ENCODE measurements at places on chromosomes 11 and 22. TPM values are rescaled to one million over a fixed set of nuclear protein-coding genes. Genes with fewer than 3 reads are reported as not detected.

DNA sequence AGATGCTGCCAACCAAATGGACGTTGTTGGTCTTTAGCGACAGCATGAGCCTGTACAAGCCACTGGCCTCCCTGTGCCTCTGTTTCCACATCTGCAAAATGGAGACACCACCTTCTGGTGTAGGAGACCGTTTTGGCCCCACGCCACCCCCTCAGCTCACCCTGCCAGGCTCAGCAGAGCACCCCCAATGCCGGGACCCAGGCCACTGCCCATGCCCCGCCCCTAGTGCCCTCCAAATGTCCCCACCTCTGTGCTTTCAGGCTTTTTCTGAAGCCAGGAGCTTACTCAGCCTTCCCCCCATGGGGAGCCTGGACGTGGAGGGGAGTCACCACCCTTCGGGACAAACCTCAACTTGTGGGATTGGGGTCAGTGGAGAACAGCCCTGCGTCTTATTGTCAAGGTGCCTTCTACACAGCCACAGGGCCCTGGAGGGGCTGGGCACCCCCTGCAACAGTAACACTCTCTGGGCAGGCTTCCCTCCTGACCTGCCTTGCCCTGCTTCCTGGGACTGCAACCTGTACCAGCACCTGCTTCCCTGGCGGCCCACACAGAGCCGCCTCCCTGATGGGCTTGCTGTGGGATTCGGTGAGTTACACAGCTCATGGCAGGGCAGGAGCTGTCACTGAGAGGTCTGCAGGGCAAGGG is 24.6 kb upstream of the RTL6 start:
- DNase-seq, result no peak

DNA sequence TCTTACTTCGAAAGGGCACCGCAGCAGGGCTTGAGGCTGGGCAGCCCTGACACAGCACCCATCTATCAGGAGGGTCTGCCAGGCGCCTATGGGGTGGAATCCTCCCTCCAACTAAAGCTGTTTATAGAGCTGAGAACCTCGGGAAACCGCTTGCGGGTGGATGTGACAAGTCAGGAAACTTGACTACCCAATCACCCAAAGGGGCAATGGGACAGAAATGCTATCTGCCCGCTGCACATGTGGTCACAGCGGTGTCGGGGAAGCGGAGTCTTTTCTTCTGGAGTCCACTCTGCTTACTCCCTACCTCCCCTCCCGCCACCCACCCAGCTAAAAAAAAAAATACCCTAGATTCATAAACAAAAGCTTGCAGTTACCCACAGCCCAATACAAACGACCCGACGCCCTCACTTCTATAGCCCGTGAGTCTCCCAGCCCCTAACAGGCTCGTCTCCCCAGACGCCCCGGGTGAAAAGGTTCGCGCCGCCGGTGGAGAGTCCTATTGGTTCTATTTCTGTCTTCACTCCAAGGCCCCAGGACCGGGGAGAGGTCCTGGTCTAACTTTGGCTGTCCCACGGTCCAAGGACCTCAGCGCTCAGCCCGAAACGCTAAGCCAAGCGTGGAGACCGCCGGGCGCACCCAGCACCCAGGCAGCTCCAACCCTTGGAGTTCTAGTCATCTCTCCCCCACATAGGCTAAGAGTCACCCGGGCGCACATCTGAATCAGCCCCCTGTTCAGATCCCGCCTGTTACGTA is 1.4 kb downstream of the TRPC6 start:
- DNase-seq, result no peak

GRCh38 chr11:19735157-19735908 is 22.7 kb downstream of the NAV2 start:
- no peak for DNase-seq

GRCh38 chr22:40477683-40478337 is 107.4 kb downstream of the SGSM3 start:
- no peak for DNase-seq

Gene PVALB
- total RNA-seq, result not detected

- no peak for DNase-seq
Measured at GRCh38 chr11:838441-839279, 3.7 kb downstream of the POLR2L start.

GRCh38 chr11:125594958-125595357 is 2.3 kb downstream of the STT3A start:
- no peak for DNase-seq

- DNase-seq, result no peak
Measured at GRCh38 chr11:66333896-66334604, 2.2 kb downstream of the RIN1 start.

Gene POU2AF3
- 0.64 TPM for total RNA-seq

DNA sequence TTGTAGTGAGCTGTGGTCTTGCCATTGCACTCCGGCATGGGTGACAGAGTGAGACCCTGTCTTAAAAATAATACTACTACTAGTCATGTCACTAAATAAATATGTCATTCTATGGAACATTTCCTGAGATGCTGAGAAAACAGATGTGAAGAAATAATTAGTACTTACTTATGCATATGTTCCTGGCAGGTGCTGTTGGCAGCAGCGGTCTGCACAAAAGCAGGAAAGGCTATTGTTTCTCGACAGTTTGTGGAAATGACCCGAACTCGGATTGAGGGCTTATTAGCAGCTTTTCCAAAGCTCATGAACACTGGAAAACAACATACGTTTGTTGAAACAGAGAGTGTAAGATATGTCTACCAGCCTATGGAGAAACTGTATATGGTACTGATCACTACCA is 8.8 kb downstream of the ARCN1 start:
- DNase-seq, result no peak

DNA sequence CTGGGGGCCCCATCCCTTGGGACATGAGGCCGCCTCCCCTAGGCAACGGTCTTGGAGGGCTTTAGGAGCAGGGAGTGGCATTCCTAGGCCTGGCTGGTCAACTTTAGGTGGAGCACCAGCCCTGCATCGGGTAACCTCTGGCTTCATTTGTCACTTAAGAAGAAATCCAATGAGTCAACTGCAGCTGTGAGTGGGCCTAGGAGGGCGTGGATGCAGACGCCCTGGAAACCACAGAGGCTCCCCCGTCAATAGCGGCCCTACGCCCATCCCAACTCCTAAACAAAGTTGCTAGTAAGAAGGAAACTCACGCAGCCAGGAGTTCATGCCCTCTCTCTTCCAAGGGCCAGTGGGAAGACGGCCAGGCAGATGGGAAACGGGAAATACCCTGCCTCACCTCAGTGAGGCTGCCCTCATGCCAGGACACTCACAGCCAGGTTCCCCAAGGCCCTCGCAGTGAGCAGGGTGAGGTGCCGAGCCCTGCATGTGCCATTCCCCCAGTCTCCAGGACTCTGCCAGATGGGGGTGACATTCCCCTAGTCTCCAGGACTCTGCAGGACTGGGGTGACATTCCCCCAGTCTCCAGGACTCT is 20.8 kb downstream of the BID start:
- DNase-seq, result no peak

Measured in Panc1 (cell line).